ENCODE measurements at places on chromosomes 1 and 21.

- DNase-seq: no peak
Measured at GRCh38 chr21:32413015-32413504, 554 bp downstream of the EVA1C start.

- no peak for DNase-seq
Measured at GRCh38 chr1:230878591-230878990, 10.3 kb upstream of the C1orf198 start.

GRCh38 chr1:32900956-32901822 lies at the start of gene TMEM54:
Gene TMEM54, minus strand, starts transcription at chr1:32901389. Its CDS starts 151 bp downstream, at chr1:32901238.
- peak; percentile 83 for DNase-seq

GRCh38 chr1:47225430-47226100 lies 6.5 kb downstream of the TAL1 start:
- peak; percentile 74 for DNase-seq

GRCh38 chr1:44676484-44677200 lies 2.1 kb downstream of the ARMH1 start:
- DNase-seq: no peak

GRCh38 chr1:150561254-150561973 lies 12.2 kb downstream of the ADAMTSL4 start:
- DNase-seq: peak; percentile 91

DNA sequence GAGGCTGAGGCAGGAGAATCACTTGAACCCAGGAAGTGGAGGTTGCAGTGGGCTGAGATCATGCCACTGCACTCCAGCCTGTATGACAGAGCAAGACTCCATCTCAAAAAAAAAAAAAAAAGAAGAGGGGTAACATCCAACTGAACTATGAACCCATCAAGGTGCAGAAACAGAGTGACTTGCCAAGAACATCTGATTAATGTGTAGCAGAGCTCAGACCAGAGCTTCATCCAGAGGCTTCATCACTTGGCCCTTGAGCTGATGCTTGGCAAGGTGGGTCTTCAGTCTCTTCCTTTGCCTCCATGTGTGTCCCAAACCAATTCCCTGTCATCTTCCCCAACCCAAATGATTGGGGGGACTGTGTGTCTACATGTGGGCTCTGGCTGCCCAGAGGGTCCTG lies 32.6 kb downstream of the HSD3B1 start:
- no peak for DNase-seq

GRCh38 chr1:183628537-183628936 lies 7.0 kb downstream of the ARPC5 start:
- DNase-seq: no peak

All from SK-N-SH (cell line).